ENCODE measurements at places on chromosomes 4 and X. TPM values are rescaled to one million over a fixed set of nuclear protein-coding genes. Genes with fewer than 3 reads are reported as not detected.

- DNase-seq, result no peak
These were observed 46.5 kb downstream of the RAI2 start for GRCh38 chrX:17814557-17814956.

SERTM2 gene
- 0.11 TPM for polyA plus RNA-seq

CTAG2 gene
- polyA plus RNA-seq, result 54.7 TPM

- DNase-seq, result no peak
These were observed 701.0 kb upstream of the PITX2 start for GRCh38 chr4:111323916-111324315.

DNA sequence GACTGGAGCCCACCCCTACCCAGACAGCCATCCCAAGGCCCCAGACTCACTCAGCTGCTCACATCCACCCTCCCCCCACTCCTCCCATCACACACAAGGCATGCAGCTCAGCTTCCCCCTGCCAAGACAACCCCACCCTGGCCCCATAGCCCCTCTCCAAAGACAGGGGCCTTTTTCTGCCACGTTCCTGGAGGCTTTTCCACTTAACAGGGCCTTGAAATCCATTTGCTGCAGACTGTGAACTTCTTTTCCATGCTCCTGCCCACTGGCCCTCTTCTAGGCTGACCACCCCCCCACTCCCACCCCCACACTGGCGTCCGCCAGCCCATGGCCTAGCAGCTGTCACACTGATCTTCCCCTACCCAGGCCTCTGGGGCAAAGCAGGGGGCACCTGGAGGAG, 76.0 kb downstream of the PJA1 start:
- DNase-seq, result no peak

DNA sequence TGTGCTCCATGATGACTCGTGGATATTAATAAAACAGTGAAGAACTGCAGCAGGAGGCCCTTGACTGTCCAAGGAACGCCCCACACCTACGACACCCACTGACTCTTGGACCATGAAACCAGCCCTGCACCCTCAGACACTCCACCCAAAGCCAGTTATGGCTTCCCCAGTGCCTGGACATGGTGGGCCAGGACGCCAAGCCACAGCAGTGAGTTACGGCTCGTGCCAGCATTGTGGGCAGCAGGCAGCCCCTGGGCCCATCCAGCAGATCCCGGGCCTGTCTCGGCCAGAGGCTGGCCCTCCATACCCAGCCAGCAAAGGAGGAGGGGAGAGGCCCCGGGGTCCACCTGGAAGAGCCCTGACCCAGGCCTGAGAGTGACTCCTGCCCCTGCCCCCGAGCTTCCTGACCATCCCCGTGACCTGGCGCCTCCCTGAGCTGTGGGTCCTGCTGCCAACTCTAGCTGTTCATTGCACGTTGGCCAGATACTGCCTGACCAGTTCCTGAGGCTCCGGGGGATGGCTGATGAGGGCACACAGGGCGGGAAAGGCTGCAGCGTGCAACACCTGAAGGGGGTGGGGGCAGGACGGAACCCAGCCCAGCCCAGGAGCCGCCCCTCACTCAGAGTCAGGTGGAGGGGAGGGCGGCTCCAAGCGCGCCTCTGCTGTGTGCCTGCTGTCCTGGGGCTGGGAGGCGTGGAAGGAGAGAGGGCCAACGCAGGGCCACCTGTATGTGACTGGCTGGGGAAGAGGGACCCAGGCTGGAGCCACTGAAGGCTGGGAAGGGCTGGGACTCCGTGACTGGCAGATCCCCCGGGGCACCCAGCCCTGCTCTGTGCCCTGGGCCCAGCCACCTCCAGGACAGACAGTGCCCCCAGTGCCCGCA, 739 bp downstream of the SLC49A3 start:
- no peak for DNase-seq

NEIL3 gene
- 11.9 TPM for polyA plus RNA-seq

DNA sequence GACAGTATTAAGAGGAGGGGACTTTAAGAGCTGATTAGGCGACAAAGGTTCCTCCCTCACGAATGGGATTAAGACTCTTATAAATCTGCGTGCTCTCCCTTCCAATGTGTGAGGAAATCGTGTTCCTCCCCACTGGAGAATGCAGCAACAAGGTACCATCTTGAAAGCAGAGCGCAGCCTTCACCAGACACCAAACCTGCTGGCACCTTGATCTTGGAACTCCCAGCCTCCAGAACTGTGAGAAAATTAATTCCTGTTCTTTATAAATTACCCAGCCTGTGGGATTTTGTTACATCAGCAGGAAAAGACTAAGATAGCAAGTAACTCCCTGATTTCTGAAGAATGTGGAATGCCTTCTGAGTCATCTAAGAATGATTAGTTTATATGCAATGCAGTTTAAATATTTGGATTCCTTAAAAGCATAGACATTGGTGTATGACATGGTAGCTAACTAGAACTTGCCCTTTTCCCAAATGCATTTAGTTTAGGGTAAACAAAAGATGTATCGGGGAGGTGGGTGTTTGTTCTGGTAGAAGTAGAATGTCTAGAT, 86.1 kb downstream of the USP46 start:
- DNase-seq, result no peak

- DNase-seq, result no peak
These were observed 5.8 kb downstream of the TAFAZZIN start for GRCh38 chrX:154417157-154417556.

GRCh38 chr4:160372390-160372789, 1269.5 kb downstream of the RAPGEF2 start:
- DNase-seq, result no peak

RNF150 gene
- polyA plus RNA-seq, result not detected

DNA sequence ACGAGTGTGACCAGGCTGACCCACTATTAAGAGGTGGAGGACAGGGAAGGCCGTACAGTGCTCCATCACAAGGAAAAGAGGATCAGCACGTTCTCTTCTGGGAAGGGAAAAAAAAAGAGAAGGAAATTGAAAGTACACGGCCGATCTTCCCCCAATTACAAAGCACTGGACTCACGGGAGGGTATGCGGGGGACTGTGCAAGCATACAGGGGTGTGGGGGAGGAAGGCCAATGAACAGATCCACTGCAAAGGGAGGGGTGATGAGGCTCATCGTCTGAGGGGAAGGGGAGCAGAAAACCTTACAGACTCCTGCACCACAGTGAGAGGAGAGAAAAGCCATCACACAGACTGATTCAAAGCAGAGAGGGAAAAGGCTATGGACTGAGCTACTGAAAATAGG, 1.1 kb downstream of the ELK1 start:
- DNase-seq, result peak; percentile 31
